ENCODE measurements at places on chromosomes 12 and 14. TPM values are rescaled to one million over a fixed set of nuclear protein-coding genes. Genes with fewer than 3 reads are reported as not detected.

Gene SRRM4
- not detected for total RNA-seq

Gene CALCOCO1
- total RNA-seq, result 168 TPM

Gene OXA1L
- total RNA-seq, result 159 TPM

Gene DTX1
- 4.1 TPM for total RNA-seq

DNA sequence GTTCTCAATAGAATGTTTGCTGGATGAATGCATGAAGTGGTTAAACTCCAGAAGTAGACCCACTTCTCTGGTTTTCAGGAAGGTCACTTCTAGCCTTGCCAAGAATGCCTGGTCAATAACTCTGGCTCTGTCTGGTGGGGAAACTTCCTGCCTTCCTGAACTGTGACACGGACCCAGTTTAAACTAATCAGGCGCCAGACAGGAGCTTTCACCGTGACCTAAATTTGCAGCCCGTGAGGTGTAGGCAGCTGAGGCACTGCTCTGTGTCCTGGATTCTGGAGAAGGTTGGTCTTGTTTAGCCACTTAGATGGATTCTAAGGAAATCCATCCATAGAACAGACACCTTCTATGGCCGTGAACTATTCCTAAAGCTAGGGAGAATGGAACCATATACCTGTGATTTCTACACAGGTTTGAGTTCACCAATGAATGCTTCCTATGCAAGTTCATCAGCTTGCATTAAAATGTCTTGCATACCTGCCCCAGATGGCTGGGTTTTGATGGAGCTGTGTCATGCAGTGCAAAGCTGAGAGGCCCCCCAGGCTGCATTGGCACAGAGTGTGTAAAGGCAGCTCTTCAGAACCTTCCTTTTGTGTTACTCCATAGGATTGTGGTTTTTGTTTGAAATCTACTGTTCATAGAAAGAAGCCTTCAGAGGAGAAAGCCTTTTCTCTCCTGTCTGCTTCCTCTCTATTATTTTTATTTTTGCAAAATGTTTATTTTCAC, 4.4 kb downstream of the CHST11 start:
- peaks cover 79% of the 10 kb centered on the region for H3K4me1 ChIP-seq
- peak overlapping the region; percentile 93 for H3K27ac ChIP-seq
- peak overlapping the region; percentile 93 for H3K4me3 ChIP-seq
- no peak for DNase-seq

- peaks cover 19% of the 10 kb centered on the region for H3K4me1 ChIP-seq
- H3K4me3 ChIP-seq, result peak overlapping the region; percentile 83
- H3K36me3 ChIP-seq, result no peaks in the 10 kb centered on the region
- peak overlapping the region; percentile 89 for H3K27ac ChIP-seq
- DNase-seq, result no peak
- H3K27me3 ChIP-seq, result peaks cover 1% of the 10 kb centered on the region
These were observed 565 bp downstream of the NT5DC3 start for GRCh38 chr12:103840462-103840875.

All from naive thymus-derived CD8-positive, alpha-beta T cell (primary cell).